ENCODE measurements at places on chromosomes 7 and 10.

- DNase-seq = no peak
Observed at GRCh38 chr10:89301232-89301631, 614 bp upstream of the IFIT2 start.

- no peak for DNase-seq
Observed at GRCh38 chr7:87119581-87119980, 32.7 kb upstream of the DMTF1 start.

- no peak for DNase-seq
Observed at GRCh38 chr7:98216941-98217622, 5.8 kb downstream of the BHLHA15 start.

DNA sequence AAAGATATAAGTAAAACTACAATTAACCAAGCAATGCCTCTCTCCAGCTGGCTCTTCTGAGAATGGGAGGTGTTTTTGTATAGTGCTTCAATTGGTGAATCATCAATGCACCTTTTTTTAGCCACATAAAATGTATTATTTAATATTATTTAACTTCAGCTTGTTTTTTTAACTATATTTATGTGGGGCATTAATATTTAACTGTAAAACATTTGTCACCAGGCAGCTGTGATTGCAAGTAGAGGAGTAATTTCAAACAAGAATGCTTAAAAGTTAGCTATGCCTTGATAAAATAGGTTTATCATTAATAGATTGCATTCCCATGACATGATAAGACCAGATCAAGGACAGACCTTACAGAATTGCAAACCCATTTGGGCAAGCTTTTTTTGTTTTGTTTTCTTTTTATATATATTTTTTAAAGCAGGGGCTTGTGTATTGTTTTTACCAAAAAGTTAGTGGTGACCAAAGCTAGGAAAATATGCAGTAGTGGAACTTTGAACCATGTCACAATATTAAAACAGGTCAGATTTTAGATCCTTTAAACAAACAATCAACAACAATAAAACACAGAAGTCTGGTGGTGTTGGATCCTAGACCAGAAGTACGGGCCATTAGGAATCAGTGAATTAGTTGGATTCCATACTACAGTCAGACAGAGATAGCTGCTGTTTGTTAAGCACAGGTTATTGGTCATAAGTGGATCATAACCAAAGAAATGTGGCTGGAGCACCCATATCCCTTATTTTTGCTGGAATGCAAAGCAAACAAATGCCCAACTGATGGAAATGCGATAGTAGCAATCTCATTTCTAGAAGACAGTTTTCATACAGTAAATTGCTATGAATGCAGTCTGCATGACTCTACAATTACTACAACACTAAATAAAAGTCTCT lies 2.9 kb downstream of the CAV2 start:
- no peak for DNase-seq

DNA sequence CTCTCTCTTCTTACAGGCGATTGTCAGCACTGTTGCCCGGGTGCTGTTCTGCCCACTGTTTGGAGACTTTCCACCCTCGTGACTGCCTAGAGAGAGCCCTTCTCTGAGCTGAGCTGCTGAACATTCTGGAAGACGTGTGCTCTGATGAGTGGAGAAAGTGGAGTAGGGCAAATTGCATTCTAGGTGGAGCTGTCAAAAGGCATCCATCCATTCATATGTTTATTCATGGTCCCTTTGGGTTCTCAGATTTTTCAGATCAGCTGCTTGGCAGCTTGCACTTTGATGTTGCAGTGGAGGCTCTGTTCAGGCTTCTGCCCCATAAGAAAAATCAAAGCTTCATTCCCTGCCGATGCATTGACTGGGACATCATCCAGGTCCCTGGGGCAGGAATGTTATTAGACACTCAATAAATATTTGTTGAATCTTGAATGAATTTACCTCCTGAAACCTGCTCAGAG lies 120.7 kb upstream of the EEPD1 start:
- DNase-seq = no peak

DNA sequence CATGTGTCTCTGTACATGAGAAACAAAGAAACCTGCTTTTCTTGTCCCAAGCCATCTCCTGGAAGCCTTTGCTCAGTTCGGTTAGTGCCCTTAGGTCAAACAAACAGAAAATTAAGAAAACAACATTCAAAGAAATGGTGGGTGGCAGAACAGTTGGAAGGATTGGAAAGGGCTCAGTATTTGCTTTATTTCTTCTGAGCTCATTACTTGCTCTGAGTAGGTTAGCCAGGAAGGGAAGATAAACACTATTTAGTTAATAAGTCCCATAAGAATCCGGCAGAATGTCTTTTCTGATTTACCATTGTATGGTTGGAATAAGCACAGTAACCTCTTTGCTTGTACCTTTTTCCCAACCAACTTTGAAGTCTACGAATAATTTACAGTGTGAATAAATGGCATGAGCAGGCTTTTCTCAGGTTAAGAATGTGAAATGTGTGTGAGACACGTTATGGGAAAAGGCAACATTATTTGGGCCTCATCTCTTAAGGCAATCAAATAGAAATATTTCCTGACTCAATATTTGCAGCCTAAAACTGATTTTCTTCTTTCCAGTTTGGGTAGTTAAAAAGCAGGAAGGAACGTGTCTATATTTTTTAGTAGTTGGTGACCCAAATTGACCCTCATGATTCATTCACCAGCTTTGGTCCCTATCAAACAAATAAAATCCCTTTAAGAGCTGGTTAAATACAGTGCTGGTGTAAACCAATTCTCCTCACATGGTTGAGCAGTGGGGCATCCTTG lies 158.5 kb downstream of the DKK1 start:
- DNase-seq = no peak

DNA sequence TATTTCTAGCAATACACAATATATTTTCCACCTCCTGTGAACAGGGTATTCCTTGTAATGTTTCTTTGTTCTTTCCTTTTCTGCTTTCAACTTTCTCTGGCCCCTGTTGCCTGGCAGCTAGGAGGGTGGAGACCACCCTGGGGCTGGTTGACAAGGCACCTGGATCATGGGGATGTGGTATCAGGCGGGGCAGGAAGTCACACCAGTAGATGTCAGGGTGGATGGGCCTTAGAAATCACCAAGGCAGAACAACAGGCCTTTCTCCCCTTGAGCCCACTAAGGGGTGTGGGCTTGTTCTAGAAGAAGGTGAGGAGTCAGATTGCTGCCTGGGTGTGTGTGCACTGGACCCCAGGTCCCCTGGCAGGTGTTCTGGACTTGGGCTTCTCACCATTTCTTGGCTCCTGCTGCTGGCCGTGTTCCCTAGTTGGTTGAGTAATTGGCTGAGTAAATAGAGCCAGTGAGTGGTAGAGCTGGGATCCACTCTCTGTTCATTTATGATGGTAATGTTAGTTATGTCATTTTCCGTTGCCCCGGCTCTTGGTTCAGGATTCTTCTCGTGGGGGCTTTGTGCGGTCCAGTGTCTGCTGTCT lies 24.9 kb downstream of the ZNF783 start:
- no peak for DNase-seq

- DNase-seq = no peak
Observed at GRCh38 chr7:22001345-22002004, 55.8 kb upstream of the CDCA7L start.

GRCh38 chr10:22345301-22346095 lies at the start of gene SPAG6:
Gene SPAG6, plus strand, starts transcription at chr10:22345496. Its CDS starts 116 bp downstream, at chr10:22345612.
- no peak for DNase-seq

GRCh38 chr7:140209866-140210609 lies 33.3 kb upstream of the KDM7A start:
- DNase-seq = no peak

GRCh38 chr10:45550903-45551786 lies 121.4 kb downstream of the ZFAND4 start:
- no peak for DNase-seq

- no peak for DNase-seq
Observed at GRCh38 chr10:123380491-123381085, 226.4 kb downstream of the BUB3 start.

DNA sequence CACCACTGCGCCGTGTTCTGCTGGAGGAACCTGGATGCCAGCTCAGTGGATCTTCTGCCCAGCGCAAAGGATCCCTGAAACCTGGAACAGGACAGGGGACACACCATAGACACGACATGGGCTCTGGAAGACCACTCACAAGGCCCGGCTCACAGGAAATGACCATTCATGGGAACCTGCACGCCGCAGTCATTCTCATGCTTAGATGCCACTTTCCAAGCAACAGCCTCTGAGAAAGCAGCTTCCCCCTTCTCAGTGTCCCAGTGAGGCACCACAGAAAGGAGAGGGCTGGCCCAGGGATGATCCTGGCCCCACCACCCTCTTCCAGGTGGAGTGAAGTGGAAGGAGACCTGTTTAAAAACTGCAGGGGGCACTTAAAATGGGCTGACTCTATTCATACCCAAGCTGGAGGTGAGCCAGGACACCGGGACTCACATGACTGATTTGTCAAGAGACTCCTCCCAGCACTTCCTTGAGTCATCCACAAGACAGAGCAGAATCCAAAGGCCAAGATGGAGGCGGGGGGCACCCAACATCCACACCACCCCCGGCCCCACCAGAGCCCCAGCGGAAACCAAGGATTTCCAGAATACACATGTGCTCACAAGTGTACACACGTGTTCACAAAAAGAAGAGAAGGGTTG lies 11.2 kb downstream of the CTBP2 start:
- DNase-seq = peak; percentile 75

GRCh38 chr10:76287856-76288255 lies 856.4 kb downstream of the LRMDA start:
- no peak for DNase-seq

GRCh38 chr7:137804836-137805235 lies 41.9 kb downstream of the DGKI start:
- DNase-seq = no peak

DNA sequence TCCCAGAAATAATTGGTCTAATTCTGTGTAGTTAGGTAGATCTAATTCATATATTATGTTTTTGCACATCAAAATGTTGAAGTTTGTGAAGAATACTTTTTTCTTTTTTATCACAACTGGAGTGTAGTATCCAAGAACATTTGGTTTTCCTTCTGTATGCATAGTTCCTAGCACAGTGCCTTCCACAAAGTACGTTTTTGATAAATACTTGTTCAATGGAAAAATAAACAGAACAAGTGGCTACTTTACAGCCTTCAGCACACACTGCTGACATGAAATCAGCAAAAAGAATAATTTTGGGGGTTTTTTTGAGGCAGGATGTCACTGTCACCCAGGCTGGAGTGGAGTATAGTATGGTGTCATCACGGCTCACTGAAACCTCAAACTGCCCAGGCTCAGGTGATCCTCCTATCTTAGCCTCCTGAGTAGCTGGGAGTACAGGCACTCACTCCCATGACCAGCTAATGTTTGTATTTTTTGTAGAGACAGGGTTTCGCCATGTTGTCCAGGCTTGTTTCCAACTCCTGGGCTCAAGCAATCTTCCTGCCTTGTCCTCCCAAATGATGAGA lies 27.9 kb downstream of the TARP start:
- DNase-seq = no peak

- no peak for DNase-seq
Observed at GRCh38 chr10:6543431-6544005, 36.6 kb downstream of the PRKCQ start.

- no peak for DNase-seq
Observed at GRCh38 chr10:103942866-103943265, 24.1 kb upstream of the SLK start.

DNA sequence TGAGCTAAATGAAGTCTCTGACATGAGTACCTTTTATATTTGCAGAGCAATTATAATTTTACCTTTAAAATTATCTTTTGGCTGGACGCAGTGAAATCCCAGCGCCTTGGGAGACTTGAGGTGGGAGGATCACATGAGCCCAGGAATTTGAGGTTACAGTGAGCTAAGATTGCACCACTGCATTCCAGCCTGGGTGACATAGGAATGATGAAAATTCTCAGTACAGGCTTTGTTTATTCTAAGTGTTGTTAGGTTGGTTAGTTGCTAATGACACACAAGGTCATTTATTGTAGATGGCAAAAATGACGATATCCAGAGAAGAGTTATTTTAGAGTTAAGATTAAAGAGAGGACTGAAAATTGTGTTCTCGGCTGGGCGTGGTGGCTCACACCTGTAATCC lies 87.6 kb downstream of the XRCC2 start:
- no peak for DNase-seq

- no peak for DNase-seq
Observed at GRCh38 chr10:123479640-123480039, 186.5 kb upstream of the GPR26 start.

DNA sequence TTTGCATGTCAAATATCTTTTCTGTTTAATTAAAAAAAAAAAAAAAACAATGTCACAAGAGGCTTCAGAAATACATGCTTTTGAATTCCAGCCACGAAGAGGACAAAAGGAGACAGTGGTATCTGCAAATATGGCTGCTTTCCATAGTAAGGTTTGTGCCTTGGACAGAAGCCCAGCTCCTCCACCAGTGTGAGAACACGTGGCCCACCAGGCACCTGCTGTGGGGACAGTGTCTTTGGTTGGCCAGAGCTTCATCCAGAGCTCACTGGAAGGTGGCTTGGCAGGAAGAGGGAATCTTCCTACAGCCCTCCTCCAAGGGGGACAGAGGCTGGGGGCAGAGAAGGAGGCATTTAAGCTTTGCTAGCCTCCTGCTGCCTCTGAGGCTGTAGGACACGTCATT lies 144.6 kb downstream of the GLCCI1 start:
- DNase-seq = no peak

- DNase-seq = no peak
Observed at GRCh38 chr7:149209518-149210269, 14.3 kb downstream of the ZNF282 start.

GRCh38 chr7:26618898-26619297 lies 245.5 kb downstream of the SKAP2 start:
- no peak for DNase-seq

- no peak for DNase-seq
Observed at GRCh38 chr7:83701736-83702135, 52.8 kb upstream of the SEMA3E start.

- no peak for DNase-seq
Observed at GRCh38 chr10:116831086-116831485, 18.2 kb upstream of the ENO4 start.

GRCh38 chr7:76187272-76187671 lies 14.4 kb upstream of the SRRM3 start:
- no peak for DNase-seq

DNA sequence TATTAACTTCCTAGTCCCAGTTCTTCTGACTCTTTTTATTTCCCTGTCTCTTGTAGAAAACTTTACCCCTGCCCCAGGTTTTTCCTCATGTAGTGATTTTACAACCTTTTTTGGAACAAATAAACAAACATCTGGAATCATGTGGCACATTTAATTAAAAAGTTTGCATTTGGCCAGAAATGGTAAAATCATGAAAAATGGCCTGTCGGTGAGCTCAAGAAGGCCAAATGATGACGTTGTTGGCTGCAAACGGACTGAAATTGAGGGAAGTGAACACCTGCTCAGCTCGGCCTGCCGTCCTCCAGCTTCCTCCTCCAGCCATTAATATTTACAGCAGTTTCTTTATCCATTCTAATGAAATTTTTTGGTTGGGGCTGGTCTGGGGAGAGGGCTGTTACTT lies 902.8 kb downstream of the LRMDA start:
- DNase-seq = no peak

DNA sequence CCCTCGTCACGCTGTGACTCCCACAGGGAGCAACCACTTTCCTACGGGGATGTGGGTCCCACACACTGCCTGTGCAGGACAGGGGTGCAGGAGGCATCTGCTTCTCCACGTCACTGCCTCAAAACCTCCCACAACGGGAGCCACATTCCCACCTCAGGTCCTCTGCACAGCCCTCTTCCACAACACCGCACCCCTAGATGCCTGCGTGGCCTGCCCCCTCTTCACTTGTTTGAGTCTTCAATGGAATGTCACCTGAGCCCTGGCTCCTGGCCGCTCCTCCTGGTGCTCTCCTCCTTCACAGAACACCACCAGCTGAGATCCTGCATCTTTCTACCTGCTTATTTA lies 73.6 kb downstream of the MAD1L1 start:
- DNase-seq = no peak

- no peak for DNase-seq
Observed at GRCh38 chr7:100804681-100805431, 22.5 kb downstream of the EPHB4 start.
